Aorta (tissue), 5 donors: ENCODE measurements at places on chromosomes 11 and 22. TPM values are rescaled to one million over a fixed set of nuclear protein-coding genes. Genes with fewer than 3 reads are reported as not detected.

GRCh38 chr11:82901922-82902485 is 468 bp downstream of the DDIAS start:
- no peak for DNase-seq

- DNase-seq = no peak
Measured at GRCh38 chr22:31090217-31091085, 9.3 kb downstream of the SMTN start.

SLC25A18 gene
- total RNA-seq = 0.52 TPM

DNA sequence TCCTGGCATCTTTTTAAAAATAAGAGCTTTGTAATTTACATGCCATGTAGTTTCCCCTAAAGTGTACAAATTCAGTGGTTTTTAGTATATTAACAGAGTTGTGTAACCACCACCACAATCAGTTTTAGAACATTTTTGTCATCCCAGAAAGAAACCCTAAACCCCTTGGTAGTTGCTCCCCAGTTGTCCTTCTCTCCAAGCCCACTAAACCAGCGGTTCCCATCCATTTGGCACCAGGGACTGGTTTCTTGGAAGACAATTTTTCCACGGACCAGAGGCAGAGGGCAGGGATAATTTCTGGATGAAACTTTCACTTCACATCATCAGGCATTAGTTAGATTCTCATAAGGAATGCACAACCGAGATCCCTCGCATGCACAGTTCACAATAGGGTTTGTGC is 22.6 kb downstream of the CABIN1 start:
- no peak for DNase-seq

DNA sequence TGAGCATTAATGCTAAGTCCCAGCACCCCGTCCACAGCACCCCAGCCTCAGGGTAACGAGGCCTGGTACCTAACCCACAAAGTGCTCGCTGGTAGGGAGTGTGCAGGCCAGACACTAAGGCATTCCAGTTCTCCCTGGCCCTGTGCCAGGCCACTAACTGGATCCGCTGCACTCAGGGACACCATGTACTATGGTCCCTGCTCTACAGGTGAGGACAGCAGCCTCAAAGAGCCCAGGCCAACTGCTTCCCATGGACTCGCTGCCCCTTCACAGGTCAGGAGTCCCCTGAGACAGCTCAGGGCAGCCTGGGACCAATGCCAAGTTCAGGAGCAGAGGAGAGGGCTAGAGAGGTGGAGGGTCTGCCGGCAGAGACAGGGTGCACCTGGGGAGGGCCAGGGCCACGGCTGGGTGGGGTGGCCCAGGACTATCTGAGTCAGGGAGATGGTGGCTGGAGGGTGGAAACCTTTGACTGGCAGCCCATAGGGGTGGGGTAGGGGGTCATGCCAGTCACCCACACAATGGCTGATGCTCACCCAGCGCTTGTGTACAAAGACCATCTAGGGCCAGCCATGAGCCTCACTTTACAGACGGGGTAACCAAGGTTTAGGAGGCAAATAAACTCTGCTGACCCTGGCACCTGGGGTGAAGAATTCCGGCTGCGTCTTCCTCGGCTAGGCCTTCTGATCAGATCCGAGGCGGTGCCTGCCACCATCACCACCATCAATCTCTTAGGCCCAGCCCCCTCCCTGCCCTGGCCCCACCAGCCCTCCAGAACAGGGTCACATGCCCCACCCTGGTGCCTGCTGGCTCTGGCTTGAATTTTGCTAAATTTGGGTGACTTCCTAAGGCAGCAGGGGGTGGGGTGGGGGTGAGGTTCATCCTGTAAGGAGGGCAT is 5.6 kb downstream of the OSBPL5 start:
- peak; percentile 66 for DNase-seq

- no peak for DNase-seq
Measured at GRCh38 chr11:2401436-2401984, 960 bp downstream of the TSSC4 start.

GRCh38 chr11:121651257-121651605 is 198.5 kb upstream of the SORL1-AS1 start:
- DNase-seq = no peak

- DNase-seq = no peak
Measured at GRCh38 chr22:23424031-23424430, 156.1 kb downstream of the IGLL1 start.

- no peak for DNase-seq
Measured at GRCh38 chr11:118887206-118887605, 3.5 kb downstream of the CXCR5 start.
